ENCODE measurements at places on chromosomes 7 and 10. TPM values are rescaled to one million over a fixed set of nuclear protein-coding genes. Genes with fewer than 3 reads are reported as not detected.

- DNase-seq, result no peak
Observed at GRCh38 chr10:62258926-62259325, 9.7 kb downstream of the RTKN2 start.

GRCh38 chr7:39312254-39312989 is 253.8 kb upstream of the YAE1 start:
- DNase-seq, result no peak

PTPRZ1 gene
- 31.5 TPM for total RNA-seq

PAX4 gene
- not detected for total RNA-seq

ARPC1A gene
- total RNA-seq, result 60.1 TPM

- no peak for DNase-seq
Observed at GRCh38 chr7:120307991-120308545, 35.1 kb downstream of the KCND2 start.

DNA sequence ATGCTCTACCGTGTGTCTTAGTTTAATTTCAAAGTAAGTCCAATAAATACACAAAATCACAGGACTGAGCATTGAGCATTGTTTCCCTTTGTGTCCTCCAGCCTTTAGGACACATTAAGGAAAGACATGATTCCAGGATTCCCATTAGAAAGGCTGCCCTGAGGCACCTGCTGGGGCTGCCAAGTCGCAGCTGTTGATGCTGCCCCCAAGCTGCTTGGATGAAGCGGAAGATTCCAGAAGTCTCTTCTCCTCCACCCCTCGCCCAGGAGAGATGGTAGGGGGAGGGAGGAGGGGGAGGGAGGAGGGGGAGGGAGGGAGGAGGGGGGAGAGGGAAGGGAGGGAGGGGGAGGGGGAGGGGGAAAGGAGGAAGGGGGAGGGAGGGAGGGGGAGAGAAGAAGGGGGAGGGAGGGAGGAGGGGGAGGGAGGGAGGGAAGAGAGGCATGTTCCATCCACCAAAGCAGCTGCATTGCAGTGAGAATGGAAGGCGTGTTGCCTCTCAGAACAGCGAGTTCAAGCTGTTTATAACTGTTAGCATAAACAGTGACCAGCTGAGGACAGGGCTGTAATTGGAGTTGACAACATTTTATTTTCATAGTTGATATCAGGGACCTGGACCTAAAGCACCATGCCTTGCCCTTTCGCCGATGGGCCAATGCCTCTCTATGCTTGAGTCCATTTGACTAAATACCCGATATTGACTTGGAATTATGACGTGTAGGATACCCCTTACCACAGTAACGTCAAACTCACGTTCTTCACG is 67.3 kb downstream of the DIP2C start:
- peak; percentile 85 for DNase-seq

- no peak for DNase-seq
Observed at GRCh38 chr7:74344132-74344496, 54.9 kb downstream of the CLIP2 start.

DNA sequence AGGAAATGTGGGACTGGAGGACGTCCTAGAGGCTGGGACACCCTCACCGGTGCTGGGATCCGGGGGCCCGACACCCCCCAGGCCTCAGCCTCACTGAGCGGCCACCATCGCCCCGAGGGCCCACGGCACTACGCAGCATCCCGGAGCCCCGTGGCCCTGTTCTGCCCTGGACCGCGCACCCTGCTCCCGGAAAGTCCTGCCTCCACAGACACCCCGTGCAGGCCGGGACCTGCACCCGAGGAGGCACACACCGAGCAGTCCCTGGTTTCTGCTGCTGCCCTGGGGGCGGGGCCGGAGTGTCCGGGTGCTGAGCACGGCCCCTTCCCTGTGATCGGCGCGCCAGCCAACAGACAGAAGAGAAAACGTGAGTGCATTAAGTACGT is 18.1 kb upstream of the KNDC1 start:
- DNase-seq, result no peak

LRRN3 gene
- total RNA-seq, result 2.5 TPM

- DNase-seq, result no peak
Observed at GRCh38 chr7:39211581-39211980, 233.9 kb downstream of the POU6F2 start.

- no peak for DNase-seq
Observed at GRCh38 chr7:73768641-73769480, 1.2 kb downstream of the CLDN3 start.

DNA sequence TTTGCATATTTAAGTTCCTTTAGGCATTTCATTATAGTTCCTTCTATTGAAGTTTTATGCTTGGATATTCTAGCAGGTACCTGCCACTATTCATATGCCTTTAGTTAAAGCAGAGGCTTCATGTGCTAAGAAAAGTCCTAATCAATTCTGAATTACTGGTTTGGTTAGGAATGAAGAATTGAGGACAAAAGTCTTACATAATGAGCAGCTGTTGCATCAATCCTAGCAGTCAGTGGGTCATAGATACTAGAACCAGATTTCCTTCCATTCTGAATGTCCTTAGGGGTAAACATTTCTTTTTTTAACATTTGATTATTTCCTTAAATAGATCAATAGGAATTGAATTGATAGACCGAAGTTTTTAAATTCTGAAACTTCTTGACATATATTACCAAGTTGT is 59.2 kb downstream of the CDK13 start:
- DNase-seq, result no peak

DNA sequence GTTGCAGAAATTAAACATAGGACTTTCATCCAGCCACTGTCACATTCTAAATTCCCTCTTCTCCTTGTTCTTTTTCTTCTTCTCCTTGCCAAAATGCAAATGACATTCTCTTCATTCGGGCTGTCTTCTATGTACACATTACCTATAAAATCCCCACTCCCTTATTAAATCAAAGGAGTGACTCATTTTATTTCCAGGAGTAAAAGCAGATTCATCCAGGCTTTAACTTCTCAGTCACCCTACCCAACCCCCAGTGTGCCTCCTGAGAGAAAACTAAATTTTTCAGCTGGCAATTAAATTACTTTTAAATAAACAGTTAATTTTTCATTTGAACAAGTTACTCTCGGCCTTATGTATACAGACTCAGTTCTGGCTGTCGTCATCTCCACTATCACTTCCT is 223.9 kb upstream of the SHH start:
- no peak for DNase-seq

GRCh38 chr7:145909991-145910513 is 206.5 kb upstream of the CNTNAP2 start:
- peak; percentile 1 for DNase-seq

DNA sequence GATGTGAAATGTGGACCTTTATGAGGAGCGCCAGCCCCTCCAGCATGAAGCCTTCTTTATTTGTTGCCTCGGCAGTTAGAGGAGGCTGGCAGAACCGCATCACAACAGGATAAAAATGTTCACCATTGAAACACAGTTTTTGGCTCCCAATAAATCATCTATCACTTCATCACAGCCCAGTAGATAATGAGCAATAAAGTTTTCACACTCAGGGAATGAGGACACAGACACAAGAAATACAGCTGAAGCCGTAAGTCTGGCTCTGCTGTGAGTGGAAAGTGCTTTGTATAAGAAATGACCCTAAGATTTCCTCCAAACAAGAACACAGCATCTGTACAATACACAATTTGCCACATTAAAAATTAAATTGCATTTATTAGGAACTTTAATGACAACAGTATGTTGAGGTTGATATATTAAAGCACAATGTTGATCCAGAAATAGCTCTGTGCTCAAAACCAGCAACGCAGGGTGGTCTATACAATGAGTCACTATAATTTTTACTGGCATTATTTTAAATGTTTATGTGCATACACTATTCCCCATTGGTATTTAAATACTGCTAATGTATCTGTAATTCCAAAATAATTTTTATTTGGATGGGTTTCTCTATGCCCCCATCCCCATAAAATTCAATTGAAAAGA is 301.8 kb upstream of the MGMT start:
- no peak for DNase-seq

DNA sequence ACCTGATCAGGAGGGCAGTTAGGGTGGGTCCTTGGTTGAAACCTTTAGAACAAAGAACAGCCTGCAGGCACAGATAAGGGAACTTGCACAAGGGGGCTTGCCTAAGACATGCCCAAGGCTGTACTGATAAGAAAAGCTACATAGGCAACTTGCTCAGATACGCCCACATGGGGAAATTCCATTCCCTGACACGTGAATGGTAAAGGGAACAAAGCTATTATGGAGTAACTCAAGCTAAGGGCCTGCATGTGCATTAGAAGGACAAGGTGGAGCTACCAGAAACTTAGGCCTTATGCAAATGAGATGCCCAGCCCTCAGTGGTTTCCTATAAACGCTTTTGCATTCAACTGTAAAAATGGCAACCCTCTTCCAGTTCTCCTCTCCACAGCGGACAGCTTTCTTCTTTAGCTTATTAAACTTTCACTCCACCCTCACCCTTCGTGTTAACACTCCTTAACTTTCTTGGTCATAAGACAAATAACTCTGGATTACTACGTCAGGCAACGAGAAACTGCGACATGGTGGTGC is 1192.1 kb upstream of the CELF2 start:
- no peak for DNase-seq

DNA sequence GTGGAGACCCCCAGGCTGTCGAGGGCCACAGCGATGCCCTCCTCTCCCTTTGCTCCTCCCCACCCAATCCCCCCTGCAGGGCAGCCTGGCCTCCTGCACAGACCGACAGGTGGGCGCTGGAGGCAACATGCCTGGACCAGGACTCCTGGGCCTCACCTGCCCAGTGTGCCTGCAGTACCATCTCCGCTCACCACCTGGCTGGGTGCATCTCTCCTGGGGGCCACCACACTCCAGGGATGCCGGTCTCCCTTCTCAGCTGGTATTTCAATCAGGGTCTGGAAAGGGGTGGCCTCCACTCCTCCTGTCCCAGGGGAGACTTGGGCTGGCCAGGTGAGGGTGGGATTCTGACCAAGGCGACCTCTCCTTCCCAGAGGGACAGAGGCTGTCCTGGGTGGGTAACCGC is 17.2 kb upstream of the CFAP46 start:
- no peak for DNase-seq

DNA sequence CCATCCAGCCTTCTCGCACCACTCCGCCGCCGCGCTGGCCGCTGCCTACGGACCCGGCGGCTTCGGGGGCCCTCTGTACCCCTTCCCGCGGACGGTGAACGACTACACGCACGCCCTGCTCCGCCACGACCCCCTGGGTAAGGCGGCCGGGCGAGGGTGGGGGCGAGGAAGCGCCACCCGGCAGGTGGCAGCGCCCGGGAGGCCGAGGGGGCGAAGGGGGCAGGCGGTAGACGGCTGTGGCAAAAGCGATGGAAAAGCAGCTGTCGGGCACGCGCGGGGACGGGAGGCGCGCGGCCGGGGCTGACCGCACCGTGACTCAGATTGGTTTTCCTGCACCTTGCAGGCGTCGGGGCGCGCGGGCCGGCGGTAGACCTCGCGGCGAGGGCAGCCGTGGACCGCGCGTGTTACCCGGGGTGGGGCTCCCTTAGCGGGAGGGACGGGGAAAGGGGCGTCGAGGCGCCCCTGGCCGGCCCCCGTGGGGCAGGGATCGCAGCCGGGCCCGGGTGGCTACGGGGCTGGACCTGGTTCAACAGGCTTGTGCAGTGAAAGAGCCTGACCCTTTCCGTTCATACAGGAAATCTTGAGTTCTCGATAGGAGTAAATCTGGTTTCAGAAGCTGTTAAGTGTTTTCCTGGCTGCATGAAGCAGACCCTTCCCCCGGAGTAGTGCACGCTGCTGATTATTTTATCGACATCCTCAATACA is 608 bp downstream of the HHEX start:
- DNase-seq, result peak; percentile 23

- no peak for DNase-seq
Observed at GRCh38 chr7:73509463-73509862, 12.6 kb downstream of the BAZ1B start.

DNA sequence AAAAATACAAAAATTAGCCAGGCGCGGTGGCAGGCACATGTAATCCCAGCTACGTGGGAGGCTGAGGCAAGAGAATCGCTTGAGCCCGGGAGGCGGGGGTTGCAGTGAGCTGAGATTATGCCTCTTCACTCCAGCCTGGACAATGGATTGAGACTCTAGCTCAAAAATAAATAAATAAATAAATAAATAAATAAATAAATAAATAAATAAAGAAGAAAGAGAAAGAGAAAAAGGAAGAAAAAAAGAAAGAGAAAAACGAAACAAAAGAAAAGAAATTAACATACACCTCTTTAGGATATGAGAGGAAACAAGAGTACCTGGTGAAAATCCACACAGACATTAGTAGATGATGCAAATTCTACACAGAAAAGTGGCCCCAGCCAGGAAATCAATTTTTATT is 713.7 kb upstream of the POT1 start:
- no peak for DNase-seq

DNA sequence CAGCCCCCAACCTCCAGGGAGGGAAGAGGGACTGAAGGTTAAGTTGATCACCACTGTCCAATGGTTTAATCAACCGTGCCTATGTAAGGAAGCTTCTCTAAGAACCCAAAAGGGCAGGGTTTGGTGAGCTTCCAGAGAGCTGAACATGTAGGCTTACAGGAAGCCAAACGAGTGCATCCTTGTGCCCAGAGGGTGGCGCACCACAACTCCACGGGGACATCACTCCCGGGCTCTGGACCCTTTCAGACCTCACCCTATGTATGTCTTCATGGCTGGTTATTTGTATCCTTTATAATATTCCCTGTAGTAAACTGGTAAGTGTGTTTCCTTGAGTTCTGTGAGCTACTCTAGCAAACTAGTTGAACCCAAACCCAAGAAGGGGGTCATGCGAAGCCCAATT is 11.5 kb upstream of the NFKB2 start:
- DNase-seq, result no peak

DNA sequence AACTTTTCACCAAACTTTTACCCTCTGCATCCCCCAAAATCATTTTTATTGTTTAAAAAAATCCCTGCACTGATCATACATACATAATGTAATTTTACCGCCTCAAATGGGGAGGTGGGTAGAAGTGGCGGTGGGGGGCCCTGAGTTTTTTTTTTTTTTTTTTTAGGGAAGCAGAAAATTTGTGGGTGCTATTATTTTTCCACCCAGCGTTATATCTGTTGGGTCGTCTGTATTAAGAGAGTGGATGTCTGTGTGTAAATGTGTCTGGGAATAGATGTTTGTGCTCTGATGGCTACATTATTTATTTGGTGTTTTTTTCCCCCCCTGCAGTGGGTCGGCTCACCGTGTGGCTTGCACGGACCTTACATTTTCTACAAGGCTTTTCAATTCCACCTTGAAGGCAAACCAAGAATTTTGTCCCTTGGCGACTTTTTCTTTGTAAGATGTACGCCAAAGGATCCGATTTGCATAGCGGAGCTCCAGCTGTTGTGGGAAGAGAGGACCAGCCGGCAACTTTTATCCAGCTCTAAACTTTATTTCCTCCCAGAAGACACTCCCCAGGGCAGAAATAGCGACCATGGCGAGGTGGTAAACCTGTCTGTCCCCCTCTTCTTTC is 438 bp downstream of the ARID5B start:
- peak; percentile 81 for DNase-seq

Measured in tongue (tissue), 3 donors.